ENCODE measurements at places on chromosomes 3 and 15. TPM values are rescaled to one million over a fixed set of nuclear protein-coding genes. Genes with fewer than 3 reads are reported as not detected.

DNA sequence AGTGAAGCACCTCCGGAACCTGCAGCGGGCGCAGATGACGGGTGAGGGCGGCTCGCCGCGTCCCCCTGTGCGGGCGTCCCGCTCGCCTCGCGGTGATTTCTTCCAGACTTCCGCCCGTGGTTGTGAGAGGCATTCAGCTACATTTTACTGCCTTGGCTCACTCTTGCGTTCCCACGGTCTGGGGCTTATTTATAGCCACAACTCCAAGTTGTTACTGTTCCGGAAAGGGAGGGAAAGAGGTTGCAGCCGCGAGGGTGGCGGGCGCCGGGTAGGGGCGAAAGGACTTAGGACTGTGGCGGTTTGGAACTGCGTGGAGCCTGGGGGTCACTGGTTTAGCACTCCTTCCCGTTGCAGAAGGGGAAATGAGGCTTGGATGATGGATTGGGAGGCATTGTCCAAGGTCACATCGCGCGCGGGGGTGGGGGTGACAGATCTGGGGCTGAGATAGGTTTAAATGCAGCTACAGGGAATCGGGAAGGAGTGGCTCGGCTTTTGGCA is 1.1 kb downstream of the HES1 start:
- DNase-seq = peak; percentile 68

TMC3 gene
- polyA plus RNA-seq = 0.17 TPM

DNA sequence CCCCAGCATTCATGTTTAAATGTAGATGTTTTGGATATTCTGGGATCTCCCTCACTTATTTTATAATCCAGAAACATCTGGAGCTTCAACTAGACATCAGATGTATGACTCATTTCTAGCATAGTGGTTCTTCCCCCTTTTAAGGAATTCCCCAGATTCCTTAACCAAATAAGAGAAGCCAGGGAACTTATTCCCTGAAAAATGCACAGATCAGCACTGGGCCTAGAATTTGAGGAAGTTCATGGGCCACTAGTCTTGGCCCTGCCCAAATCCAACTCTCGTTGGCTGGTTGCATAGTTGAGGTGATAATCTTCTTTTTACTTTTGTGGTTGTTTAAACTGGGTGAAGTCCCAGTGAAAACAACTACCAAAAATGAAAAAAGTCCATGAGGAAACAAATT is 20.4 kb downstream of the RARRES1 start:
- no peak for DNase-seq

DNA sequence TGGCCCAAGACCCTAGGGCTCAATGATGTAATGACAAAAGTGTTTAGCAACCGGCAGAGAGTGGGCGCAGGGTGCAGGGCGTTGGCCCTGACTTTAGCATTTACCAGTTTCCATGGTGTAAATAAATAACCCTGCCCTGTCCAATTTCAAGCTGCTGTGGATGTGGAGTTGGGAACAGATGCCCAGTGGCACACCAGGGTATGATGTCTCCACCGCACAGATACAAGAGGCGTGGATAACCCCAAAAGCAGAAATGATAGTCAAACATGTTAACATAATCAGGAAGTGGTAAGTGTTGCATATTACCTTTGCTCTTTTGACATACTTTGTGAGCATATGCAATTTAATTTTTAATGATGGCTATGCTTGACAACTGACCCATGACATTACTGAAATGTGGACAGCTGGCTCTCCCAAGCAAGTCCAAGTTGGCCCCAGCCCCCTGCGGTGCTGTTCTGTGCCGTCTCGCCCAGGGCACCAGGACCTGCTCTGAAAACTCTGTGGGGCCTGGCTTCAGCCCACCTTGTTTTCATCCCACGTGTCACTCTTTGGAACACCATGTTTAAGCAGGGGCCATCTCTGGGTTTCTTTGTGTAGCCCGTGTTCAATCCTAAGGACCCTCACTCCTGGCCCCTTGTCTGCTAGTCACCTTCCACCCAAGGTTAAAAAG is 10.8 kb upstream of the ANPEP start:
- DNase-seq = no peak

- peak; percentile 53 for DNase-seq
These were observed 440.6 kb downstream of the MCTP2 start for GRCh38 chr15:94671858-94672532.

DNA sequence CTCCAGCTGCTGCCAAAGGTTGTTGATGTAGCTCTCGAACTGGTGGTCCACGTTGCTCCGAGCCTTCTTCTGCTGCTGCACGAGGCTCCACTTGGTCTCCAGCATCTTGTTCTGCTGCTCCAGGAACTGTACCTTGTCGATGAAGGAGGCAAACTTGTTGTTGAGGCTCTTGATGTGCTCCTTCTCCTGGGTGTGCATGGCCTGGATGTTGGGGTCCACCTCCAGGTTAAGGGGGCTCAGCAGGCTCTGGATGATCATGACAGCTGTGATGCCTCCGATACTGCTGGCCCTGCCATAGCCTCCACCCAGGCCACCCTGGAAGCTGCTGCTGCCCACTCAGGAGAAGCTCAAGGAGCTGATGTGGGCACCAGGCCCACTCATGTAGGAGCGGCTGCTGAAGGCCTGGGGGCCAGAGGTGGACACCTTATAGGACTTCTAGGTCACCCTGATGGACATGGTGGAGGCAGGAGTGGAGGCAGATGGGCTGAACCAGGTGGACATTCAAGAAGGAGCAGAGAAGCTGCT is 14.9 kb upstream of the PSTPIP1 start:
- no peak for DNase-seq

GRCh38 chr3:186440891-186441290 is 78.9 kb upstream of the DGKG start:
- no peak for DNase-seq

DNA sequence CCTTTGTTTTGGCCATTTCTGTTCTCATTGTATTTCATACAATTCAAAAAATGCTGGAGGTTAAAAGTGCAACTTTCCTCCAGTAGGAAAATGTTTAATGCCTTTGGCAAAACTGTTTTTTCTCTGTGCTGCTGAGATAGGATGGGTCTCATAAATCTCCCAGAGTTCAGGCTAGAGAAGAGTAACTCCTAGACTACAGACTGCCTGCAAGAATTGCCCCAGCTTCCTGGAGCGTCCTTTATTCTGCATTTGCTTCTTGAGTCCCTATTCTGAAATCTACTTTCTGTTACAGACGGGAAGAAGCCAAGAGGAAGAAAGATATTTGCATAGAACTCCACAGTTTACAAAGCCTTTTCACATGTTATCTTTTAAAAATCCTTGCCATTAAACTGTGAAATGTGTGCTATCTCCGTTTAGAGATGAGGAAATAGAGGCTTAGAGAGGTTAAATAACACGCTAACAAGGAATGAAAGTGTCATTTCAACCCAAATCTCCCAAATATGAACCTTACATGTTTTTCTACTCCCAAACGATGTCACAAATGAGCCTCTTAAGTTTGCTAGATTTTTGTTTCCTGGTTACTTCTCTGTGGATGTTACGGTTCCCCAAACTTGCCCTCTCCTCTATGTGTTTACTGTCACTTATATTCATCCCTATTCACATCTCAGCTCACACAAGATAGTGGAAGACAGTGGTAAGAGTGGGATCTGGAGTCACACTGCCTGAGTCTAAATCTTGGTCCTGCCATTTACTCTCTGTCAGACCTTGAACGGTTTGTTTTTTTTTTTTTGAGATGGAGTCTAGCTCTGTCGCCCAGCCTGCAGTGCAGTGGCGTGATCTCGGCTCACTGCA is 17.4 kb downstream of the NANOGP8 start:
- peak; percentile 22 for DNase-seq

- DNase-seq = no peak
These were observed 52.1 kb upstream of the EPHB1 start for GRCh38 chr3:134743006-134743405.

GATA2 gene
- 32.1 TPM for polyA plus RNA-seq

NANOGP8 gene
- polyA plus RNA-seq = 0.76 TPM

LRRC49 gene
- polyA plus RNA-seq = 20.9 TPM

EPB42 gene
- polyA plus RNA-seq = 0.80 TPM

DNA sequence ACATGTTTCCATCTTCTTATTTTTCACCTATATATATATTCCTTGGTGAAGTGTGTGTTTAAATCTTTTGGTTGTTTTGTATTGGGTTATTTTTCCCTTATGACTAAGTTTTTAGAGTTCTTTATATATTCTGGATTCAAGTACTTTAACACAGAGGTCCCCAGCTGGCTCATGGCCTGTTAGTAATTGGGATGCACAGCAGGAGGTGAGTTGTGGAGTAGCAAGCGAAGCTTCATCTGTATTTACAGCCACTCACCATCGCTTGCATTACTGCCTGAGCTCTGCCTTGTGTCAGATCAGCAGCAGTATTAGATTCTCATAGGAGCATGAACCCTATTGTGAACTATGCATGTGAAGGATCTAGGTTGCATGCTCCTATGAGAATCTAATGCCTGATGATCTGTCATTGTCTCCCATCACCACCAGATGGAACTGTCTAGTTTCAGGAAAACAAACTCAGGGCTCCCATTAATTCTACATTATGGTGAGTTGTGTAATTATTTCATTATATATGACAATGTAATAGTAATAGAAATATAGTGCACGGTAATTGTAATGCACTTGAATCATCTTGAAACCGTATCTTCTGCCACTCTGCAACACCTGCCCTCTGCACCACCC is 151.6 kb downstream of the RSRC1 start:
- no peak for DNase-seq

GRCh38 chr15:28885128-28885629 is 595 bp upstream of the APBA2 start:
- no peak for DNase-seq

GRCh38 chr3:178655488-178655887 is 119.3 kb downstream of the KCNMB2 start:
- no peak for DNase-seq

DNA sequence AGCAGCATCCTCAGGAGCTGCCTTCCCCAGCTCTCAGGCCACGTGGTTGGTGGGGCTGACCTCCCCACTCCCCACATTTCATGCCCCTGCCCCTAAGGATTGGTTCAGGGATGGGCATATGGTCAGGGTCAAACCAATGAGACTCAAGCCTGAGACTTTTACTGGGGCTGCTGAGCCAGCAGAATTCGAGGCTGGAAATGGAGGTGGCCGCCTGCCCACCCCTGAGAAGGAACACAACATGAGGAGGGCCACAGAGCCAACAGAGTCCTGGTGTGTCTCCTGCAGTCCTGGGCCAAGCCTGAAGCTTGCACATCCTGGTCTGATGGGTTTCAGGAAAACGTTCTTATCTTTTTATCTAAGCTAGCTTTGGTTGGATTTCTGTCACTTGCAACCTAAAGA is 5.9 kb downstream of the EHD4 start:
- DNase-seq = no peak

DNA sequence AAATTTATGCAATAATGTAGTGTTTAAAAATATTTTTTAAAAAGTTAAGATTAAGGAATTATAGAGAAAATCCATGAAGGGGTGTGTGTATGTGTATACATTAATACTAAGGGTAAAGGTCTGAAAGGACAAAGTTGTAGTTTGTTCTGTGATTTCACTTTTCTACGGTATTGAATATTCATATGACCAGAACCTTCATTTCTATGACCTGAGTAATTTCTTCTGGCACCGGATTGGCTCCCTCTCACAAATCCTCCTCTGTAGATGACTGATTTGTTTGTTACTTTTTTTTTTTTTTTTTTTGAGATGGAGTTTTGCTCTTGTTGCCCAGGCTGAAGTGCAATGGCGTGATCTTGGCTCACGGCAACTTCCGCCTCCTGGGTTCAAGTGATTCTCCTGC is 20.9 kb downstream of the GMPS start:
- no peak for DNase-seq

GRCh38 chr3:37291275-37291700 is 116.9 kb upstream of the LRRFIP2 start:
- no peak for DNase-seq

GRCh38 chr15:62899090-62899493 is 143.5 kb upstream of the TPM1 start:
- DNase-seq = peak; percentile 44

C15orf62 gene
- 3.3 TPM for polyA plus RNA-seq

- no peak for DNase-seq
These were observed 200.3 kb downstream of the ADAMTS17 start for GRCh38 chr15:100141311-100142001.

GNAT1 gene
- polyA plus RNA-seq = not detected

DNA sequence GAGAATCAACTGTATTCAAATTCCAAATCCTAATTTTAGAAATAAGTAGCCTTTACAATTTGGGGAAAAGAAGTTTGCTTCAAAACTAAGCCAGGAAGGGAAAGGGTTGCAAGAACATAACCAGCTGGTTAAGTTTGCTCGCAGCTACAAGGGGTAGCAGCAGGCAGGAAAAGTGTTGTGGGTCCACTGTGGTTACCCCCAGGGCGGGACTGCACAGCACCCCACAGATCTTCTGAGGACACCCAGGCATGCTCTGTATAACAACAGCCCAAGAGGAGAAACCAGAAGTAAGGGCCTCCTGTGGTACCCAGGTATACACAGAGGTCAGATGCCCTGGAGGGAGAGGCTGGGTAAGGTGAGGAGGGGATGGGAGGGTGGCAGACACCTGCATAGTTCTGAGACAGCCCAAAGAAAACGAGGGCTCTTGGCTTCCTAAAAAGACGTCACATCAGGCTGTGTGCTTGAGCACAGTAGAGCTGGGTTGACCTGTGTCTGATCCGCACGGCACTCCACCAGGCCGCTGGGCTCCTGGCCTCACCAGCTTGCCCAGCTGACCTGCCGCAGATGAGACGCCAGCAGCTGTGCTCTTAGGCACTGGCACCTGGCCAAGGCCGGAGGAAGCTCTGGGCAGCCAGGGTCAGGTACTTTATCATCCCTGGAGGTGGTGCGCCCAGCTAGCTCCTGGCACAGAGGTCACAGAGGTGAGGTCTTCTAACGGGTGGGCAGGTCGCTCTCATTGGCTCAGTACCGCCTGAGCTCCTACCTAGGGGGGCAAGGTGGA is 81.8 kb upstream of the SNRPA1 start:
- DNase-seq = no peak

GRCh38 chr3:31565288-31565687 is 32.6 kb downstream of the STT3B start:
- no peak for DNase-seq

DUOX1 gene
- 7.8 TPM for polyA plus RNA-seq

DNA sequence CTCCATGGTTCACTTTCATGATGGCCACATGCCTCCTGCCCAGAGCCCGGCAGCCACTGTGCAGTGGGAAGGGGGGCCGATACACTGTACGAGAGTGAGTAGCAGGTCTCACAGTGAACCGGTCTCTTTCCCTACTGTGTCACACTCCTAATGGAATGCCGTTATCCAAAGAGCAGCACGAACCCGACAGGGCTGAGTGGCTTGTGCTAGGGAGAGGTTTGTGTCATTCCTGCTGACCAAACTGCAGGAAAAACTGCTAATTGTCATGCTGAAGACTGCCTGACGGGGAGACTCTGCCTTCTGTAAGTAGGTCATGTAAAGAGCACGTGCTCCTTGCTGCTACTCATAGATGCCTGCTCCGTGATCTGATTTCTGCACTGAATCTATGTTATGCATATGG is 105.1 kb downstream of the ARPP21 start:
- no peak for DNase-seq

BMF gene
- 45.3 TPM for polyA plus RNA-seq

GRCh38 chr15:98395974-98396610 is 252.2 kb upstream of the IGF1R start:
- no peak for DNase-seq

CCR4 gene
- 0.18 TPM for polyA plus RNA-seq

Data from left kidney (tissue), 8 donors.